ENCODE measurements at places on chromosomes 12 and 14.

DNA sequence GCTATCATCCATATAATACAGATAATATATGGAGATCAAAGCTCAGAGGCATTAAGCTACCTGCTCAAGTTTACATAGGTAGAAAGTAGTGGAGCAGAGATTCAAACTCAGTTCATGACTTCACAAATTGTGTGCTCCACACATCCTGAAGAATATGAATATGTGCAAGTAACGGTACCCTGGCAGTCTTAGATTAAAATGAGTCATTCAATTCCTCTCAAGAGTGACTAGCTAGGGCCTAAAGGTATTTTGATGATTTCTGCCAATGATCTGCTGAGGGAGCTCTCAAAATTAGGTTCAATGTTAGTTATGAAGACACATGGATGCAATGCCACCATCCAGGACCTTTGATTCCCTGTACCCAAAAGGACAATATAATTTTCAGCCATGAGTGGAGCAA, 58.9 kb downstream of the GRIP1 start:
- DNase-seq: no peak

- DNase-seq: no peak
Measured at GRCh38 chr12:78448692-78449091, 415.9 kb upstream of the SYT1 start.

DNA sequence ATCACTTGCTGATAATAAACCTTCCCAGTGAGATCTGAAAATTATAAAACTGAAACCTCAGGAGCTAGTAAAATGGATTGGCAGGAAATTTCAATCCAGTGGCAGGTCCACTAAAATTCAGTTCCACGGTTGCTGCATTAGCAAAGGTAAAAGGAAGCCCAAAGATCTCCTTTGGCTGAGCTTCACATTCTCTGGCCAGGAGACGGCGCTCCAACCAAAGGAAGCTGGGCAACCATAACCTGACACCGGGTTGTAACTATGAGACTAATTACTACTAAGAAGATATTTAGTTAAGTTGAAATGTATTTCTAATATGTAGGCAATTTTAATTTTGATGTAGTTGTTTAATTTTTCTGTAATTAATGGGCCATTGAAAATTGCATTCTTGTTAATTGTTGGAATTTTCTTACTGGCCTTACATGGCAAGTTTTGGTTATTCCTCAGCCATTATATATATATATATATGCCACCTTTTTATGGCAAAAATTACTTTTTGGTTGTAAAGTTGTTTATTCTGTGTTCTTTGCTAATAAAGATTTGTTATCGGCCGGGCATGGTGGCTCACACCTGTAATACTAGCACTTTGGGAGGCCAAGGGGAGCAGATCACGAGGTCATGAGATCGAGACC, 17.0 kb downstream of the OR8S1 start:
- DNase-seq: no peak

GRCh38 chr14:49942090-49942489, 49.2 kb downstream of the ARF6 start:
- no peak for DNase-seq

Measured in DMS 273 treated with DMSO at 0.1 percent for 48 hours (cell line).